ENCODE measurements at places on chromosomes 11 and 22. TPM values are rescaled to one million over a fixed set of nuclear protein-coding genes. Genes with fewer than 3 reads are reported as not detected.

DNA sequence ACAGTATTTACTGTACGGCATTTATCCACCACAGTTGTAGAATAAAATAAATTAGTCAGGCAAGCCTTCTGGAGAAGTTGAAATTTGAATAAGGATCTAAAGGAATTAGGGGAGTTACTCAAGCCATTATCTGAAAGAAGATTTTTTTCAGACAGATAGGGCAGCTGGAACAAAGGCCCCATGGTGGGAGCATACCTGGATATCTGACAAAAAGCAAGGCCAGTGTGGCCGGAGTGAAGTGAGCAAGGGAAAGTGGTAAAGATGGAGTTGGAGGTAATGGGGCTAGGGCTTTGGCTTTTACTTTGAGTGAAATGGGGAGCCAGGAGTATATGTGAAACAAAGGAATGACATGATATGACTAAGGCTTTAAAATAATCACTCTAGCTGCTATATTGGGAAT is 45.7 kb upstream of the PSMA1 start:
- no peaks in the 10 kb centered on the region for H3K27me3 ChIP-seq
- no peak overlapping the region for H3K4me3 ChIP-seq
- H3K36me3 ChIP-seq = no peaks in the 10 kb centered on the region
- no peaks in the 10 kb centered on the region for H3K4me1 ChIP-seq
- no peak overlapping the region for H3K27ac ChIP-seq

- no peak for DNase-seq
- H3K4me3 ChIP-seq = no peak overlapping the region
- no peaks in the 10 kb centered on the region for H3K36me3 ChIP-seq
- no peaks in the 10 kb centered on the region for H3K4me1 ChIP-seq
- peak overlapping the region; percentile 7 for H3K27ac ChIP-seq
Observed at GRCh38 chr11:46298699-46299433, 21.4 kb downstream of the CREB3L1 start.

The DNAJB7 gene
- total RNA-seq = not detected

- H3K27me3 ChIP-seq = no peaks in the 10 kb centered on the region
- H3K36me3 ChIP-seq = no peaks in the 10 kb centered on the region
- H3K4me3 ChIP-seq = peak overlapping the region; percentile 45
- peaks cover 72% of the 10 kb centered on the region for H3K4me1 ChIP-seq
- H3K27ac ChIP-seq = peak overlapping the region; percentile 80
- no peak for DNase-seq
Observed at GRCh38 chr11:1571760-1572196, 293 bp downstream of the DUSP8 start.

DNA sequence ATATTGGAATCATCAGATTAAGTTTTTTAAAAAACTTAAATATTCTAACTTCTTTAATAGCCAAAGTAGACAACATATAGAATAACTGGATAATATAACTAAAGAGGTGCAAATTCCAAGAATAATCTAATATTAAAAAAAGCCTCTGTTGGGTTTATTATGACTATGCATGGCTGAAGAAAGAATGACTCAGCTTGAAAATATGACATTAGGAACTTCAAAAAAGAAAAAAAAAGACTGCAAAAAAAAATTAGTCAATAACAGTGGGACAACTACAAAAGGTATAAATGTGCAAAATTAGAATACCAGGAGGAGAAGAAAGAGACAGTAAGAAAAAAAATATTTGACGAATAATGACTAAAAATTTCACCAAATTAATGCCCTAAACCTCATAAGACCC is 1178.0 kb downstream of the JRKL start:
- H3K36me3 ChIP-seq = no peaks in the 10 kb centered on the region
- no peaks in the 10 kb centered on the region for H3K27me3 ChIP-seq
- DNase-seq = no peak
- H3K4me3 ChIP-seq = no peak overlapping the region
- H3K27ac ChIP-seq = no peak overlapping the region

GRCh38 chr11:121958971-121959325 is 157.1 kb downstream of the BLID start:
- H3K27me3 ChIP-seq = no peaks in the 10 kb centered on the region
- no peaks in the 10 kb centered on the region for H3K4me1 ChIP-seq
- no peak overlapping the region for H3K27ac ChIP-seq
- H3K4me3 ChIP-seq = no peak overlapping the region

- no peak overlapping the region for H3K27ac ChIP-seq
- no peak overlapping the region for H3K4me3 ChIP-seq
- DNase-seq = no peak
Observed at GRCh38 chr11:92979176-92979575, 9.7 kb downstream of the MTNR1B start.

GRCh38 chr11:2277933-2278523 is 7.6 kb upstream of the ASCL2 start:
- no peak overlapping the region for H3K4me3 ChIP-seq
- no peak overlapping the region for H3K27ac ChIP-seq
- H3K4me1 ChIP-seq = no peaks in the 10 kb centered on the region
- H3K36me3 ChIP-seq = no peaks in the 10 kb centered on the region
- DNase-seq = peak; percentile 38

- no peaks in the 10 kb centered on the region for H3K36me3 ChIP-seq
- no peak overlapping the region for H3K27ac ChIP-seq
- no peak overlapping the region for H3K4me3 ChIP-seq
- peaks cover 10% of the 10 kb centered on the region for H3K27me3 ChIP-seq
Observed at GRCh38 chr11:126507646-126508045, 152.2 kb downstream of the ST3GAL4 start.

The LRRC74B gene
- not detected for total RNA-seq

The TRIM66 gene
- total RNA-seq = 1.8 TPM

DNA sequence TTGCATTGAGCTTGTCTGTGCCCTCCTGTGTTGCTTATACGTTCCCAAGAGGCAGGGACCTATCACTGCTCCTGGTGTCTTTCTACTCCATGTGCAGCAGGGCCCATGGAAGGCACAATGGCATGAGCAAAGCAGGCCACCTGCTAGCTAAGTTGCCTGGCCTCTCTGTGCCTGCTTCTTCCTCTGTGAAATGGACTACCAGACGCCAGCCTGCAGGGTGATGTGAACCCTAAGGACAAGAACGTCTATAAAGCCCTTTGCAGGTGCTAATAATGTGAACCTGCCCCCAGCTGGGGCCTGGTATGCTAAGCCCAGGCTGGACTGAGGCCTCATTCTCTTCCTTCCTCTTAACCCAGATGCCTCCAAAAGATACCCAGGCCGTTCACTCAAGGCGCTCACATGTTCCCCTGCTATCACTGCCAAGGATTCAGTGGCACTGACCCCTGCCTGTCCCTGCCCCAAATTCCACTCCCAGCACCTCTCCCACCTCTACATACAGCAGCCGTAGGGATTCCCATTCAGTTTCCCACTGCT is 4.0 kb downstream of the GUCD1 start:
- H3K4me1 ChIP-seq = peaks cover 21% of the 10 kb centered on the region
- H3K4me3 ChIP-seq = no peak overlapping the region
- DNase-seq = no peak
- no peak overlapping the region for H3K27ac ChIP-seq
- peaks cover 29% of the 10 kb centered on the region for H3K36me3 ChIP-seq

DNA sequence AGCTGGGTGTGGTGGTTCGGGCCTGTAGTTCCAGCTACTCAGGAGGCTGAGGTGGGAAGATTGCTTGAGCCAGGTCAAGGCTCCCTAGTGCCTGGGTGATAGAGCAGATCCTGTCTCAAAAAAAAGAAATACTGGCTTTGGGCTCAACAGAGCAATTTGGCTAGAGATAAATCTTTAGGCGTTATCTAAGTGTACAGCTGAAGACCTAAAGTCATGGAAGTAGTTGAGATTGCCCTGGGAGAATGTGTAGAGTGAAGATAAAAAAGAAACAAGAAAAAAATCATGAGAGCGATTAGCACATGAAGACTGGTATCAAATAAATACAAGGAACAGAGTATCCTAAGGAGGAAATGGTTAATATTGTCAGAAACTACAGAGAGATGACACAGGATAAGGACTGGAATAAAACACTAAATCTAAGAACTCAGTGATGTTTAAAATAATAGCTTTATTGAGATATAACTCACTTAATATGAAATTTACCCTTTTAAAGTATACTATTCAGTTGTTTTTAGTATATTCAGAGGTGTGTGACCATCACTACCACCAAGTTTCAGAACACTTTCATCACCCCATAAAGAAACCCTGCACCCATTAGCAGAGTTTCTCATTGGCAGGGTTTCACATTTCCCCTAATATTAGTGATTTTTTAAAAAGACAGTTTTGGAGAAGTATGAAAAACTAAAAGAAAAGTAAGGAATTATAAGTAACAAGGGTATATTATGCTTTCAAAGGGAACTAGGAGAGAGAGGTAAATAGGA is 20.7 kb downstream of the PIK3C2A start:
- no peak overlapping the region for H3K4me3 ChIP-seq
- no peak for DNase-seq
- H3K4me1 ChIP-seq = no peaks in the 10 kb centered on the region
- no peak overlapping the region for H3K27ac ChIP-seq

GRCh38 chr11:91700854-91701253 is 523.8 kb upstream of the FAT3 start:
- H3K36me3 ChIP-seq = no peaks in the 10 kb centered on the region
- H3K27ac ChIP-seq = no peak overlapping the region
- no peak for DNase-seq
- H3K4me1 ChIP-seq = no peaks in the 10 kb centered on the region
- no peaks in the 10 kb centered on the region for H3K27me3 ChIP-seq
- no peak overlapping the region for H3K4me3 ChIP-seq

The MOGAT2 gene
- total RNA-seq = not detected

Measured in sigmoid colon (tissue), 7 donors.